ENCODE measurements at places on chromosomes 6 and 20.
A peak's percentile ranks its signal among the peaks of the same experiment; 100 is the strongest.

- peak; percentile 71 for DNase-seq
Measured at GRCh38 chr6:42224222-42225028, 6.8 kb upstream of the MRPS10 start.

- DNase-seq: no peak
Measured at GRCh38 chr6:164928057-164928727, 381.2 kb downstream of the C6orf118 start.

DNA sequence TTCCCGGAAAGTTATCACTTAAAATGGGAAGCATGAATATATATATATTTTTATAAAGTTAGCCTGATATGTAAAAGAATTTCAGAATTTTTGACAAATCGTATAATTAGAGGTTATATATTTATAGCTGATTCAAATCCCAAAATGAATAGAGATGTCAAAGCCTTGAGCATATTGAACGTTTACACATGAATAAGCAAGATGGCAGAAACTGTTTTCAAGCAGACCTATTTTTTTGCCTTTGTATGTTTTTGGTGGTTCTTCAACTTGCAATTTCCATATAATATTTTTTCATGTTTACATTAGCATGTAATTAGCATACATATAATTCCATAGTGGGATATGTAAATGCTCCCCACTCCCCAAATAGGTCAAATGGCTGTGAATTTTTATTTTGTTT, 189.9 kb downstream of the PRL start:
- DNase-seq: no peak

- no peak for DNase-seq
Measured at GRCh38 chr6:106913111-106913510, 61.4 kb downstream of the CD24 start.

DNA sequence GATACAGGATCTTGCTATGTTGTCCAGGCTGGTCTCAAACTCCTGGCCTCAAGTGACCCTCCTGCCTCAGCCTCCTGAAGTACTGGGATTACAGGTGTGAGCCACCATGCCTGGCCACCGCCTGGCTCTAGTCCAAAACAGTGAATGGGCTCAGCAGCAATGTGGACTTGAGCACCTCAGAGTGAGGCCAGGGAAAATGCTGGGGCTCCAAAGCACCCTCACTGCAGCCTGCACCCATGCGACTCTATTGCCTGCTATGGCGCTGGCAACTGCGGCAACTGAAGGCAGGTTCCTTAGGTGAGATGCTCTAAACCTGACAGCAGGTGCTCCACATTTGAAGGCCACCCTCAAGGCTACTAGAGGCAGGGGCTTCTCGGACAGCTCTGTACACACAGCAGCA, 26.5 kb downstream of the MAP1LC3A start:
- no peak for DNase-seq

DNA sequence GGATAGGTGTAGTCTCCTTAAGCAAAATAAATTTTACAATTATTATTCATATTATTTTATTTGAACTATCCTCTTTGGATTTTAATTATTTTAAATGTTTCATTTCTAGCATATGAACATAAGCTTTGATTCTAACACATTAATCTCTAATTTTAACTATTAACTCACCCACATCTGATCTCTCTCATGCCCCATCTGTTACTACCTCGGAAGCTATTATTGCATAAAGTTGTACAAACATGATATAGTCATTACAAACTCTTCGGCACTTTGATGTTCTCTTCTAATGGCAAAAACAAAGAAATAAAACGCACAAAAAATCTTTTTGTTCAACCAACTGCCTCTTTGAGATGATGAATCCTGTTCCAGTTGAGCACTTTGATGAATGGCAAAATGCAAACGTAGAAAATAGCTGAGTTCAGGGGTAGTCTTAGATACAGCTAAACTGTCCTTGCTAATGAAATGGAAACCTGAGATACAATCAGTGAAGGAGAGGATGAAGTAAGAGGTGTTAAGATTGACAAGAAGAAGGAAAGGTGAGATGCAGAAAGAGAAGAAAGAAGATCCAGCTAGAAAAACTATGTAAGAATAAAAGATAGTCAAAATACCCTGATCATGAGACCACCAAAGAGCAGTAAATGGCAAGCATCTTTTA, 41.1 kb downstream of the EPM2A start:
- no peak for DNase-seq

- no peak for DNase-seq
Measured at GRCh38 chr6:16711546-16712254, 49.6 kb downstream of the ATXN1 start.
